ENCODE measurements at places on chromosomes 11 and 22. TPM values are rescaled to one million over a fixed set of nuclear protein-coding genes. Genes with fewer than 3 reads are reported as not detected.

- no peaks in the 10 kb centered on the region for H3K36me3 ChIP-seq
- no peaks in the 10 kb centered on the region for H3K27me3 ChIP-seq
- no peak overlapping the region for H3K4me3 ChIP-seq
- no peak for DNase-seq
- H3K4me1 ChIP-seq = no peaks in the 10 kb centered on the region
- H3K27ac ChIP-seq = no peak overlapping the region
Measured at GRCh38 chr11:101478587-101479369, 105.0 kb downstream of the TRPC6 start.

DNA sequence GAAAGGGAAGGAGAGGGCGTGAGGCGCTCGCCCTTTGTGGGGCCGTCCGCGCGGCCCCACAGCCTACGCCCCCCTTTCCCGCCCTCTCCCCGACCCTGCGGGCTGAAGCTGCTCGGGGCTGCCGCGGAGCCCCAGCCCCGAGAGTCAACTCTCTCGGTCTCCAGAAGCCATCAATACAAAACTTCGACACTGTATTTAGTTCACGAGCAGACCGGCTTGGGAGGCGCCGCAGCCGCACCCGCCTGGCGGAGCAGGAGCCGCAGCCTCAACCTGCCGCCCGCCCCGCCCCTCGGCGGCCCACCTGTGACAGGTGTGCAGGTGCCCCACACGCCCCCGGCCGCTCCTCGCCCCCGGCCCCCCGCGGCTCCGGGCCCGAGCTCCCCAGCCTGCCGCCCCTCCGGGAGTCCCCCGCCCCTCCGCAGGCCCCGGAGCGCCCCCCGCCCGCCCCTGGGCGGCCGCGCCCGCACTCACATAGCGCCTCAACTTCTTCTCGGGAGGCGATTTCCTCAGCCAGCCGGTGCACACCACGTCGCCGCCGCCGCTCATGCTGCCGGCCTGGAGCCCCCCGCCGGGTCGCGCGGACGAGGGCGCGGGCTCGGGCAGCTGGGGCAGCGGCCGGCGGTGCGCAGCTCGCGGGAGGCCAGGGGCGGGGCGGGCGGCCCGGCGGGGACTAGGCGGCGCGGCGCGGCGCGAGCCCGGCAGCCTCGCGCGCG lies at the start of gene GAB2:
Gene GAB2 (minus strand): TSS at position 646 of the 713 bp plus-strand sequence. CDS start 100 bp downstream, at position 546.
- peak within 1 kb of the TSS; percentile 62 for H3K4me3 ChIP-seq
- H3K36me3 ChIP-seq = no peaks in the 10 kb centered on the region
- peak within 1 kb of the TSS; percentile 50 for H3K27ac ChIP-seq
- no peaks in the 10 kb centered on the region for H3K27me3 ChIP-seq
- H3K4me1 ChIP-seq = peaks cover 16% of the 10 kb centered on the region
- no peak for DNase-seq

GRCh38 chr11:103878646-103879045 lies 157.8 kb upstream of the DDI1 start:
- H3K27me3 ChIP-seq = no peaks in the 10 kb centered on the region
- H3K4me1 ChIP-seq = no peaks in the 10 kb centered on the region
- H3K36me3 ChIP-seq = no peaks in the 10 kb centered on the region
- no peak overlapping the region for H3K4me3 ChIP-seq

GRCh38 chr11:57800444-57801182 lies 39.0 kb downstream of the CTNND1 start:
- peaks cover 76% of the 10 kb centered on the region for H3K36me3 ChIP-seq
- H3K4me3 ChIP-seq = no peak overlapping the region
- no peaks in the 10 kb centered on the region for H3K27me3 ChIP-seq
- peak; percentile 85 for DNase-seq

IGLL5 gene
- total RNA-seq = not detected

DNA sequence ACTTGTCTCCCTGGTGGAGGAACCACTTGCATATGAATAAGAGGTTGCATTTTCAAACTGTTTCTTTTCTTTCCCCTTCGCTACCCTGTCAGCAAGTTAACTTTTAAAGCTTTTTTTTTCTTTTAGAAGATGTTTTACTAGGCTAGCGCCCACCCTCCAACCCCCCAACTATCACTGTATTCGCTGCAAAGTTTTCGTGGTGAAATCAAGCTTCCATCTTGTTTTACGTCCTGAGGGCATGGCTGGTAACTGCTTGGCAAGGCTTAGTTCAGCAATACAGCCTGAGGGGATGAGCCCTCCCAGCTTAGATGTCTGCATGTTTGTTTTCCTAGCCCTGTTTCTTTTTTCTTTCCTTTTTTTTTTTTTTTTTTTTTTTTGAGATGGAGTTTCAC lies 1359.3 kb downstream of the LRRC4C start:
- H3K4me1 ChIP-seq = no peaks in the 10 kb centered on the region
- no peak overlapping the region for H3K27ac ChIP-seq
- H3K27me3 ChIP-seq = no peaks in the 10 kb centered on the region
- H3K4me3 ChIP-seq = no peak overlapping the region
- no peak for DNase-seq

POU2AF1 gene
- total RNA-seq = not detected

- DNase-seq = no peak
- no peaks in the 10 kb centered on the region for H3K36me3 ChIP-seq
- H3K27ac ChIP-seq = peak overlapping the region; percentile 90
- H3K4me1 ChIP-seq = peaks cover 29% of the 10 kb centered on the region
- no peak overlapping the region for H3K4me3 ChIP-seq
Measured at GRCh38 chr11:1920909-1921573, 1.5 kb downstream of the TNNT3 start.

GRCh38 chr11:40255457-40255856 lies 1204.0 kb downstream of the LRRC4C start:
- no peaks in the 10 kb centered on the region for H3K4me1 ChIP-seq
- no peaks in the 10 kb centered on the region for H3K27me3 ChIP-seq
- no peak for DNase-seq
- H3K36me3 ChIP-seq = no peaks in the 10 kb centered on the region

All from SJSA1 (cell line).